ENCODE measurements at places on chromosomes 4 and X. TPM values are rescaled to one million over a fixed set of nuclear protein-coding genes. Genes with fewer than 3 reads are reported as not detected.

DNA sequence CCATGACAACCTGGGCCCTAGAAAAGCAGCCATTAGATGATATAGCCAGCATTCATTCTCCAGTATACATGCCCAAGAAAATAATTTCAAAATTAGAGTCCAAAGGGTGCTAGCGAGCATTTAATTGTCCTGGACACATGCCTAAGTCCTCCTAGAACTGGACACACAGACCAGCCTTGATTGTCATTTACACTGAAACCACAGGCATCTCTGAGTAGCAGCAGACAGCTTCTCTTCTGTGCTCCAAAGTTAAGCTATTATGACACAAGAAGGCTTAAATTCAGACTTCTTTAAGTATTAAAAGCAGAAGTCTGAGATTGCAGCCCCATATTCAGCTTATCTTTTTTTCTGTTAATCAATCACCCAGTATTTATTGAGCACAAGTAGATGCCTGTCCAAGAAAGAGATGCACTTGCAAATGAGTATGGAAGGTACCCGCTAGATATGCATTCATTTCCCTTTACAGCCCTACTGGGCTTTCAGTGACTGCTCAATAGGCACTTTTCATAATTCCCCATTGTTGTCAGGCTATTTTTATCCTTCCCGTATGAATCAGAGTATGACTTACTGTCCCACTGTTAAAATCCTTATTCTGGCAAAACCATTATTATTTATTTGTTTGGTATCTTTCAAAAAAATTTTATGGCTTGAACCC, 374.1 kb downstream of the FBXW7 start:
- DNase-seq: no peak

DNA sequence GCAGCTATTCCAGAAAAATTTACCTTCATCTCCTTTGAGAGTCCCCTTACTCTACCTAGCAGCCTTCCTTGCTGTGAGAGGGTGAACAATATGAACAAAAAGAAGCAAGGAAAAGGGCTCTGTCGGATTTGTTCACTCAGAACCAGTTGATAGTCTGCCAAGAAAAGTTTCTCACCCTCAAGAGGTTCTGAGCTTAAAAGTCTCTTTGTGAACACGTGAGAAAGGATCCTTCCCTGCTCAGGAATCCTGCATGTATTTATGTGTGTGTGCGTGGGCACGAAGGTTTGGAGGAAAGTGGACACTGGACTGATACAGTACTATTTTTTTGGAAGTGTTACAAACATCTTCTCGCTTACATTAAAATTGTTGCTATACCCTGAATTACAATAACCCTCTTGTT, 178.6 kb upstream of the JADE1 start:
- DNase-seq: no peak

GRCh38 chrX:40047485-40047884, 50.3 kb downstream of the BCOR start:
- DNase-seq: no peak

The EPHA5 gene
- total RNA-seq: 0.87 TPM

The LGI2 gene
- not detected for total RNA-seq

The CCDC120 gene
- total RNA-seq: 6.1 TPM

The DRD5 gene
- total RNA-seq: not detected

The NUDT11 gene
- total RNA-seq: not detected

All from stomach (tissue), 19 donors.